ENCODE measurements at places on chromosomes 2 and 18.

DNA sequence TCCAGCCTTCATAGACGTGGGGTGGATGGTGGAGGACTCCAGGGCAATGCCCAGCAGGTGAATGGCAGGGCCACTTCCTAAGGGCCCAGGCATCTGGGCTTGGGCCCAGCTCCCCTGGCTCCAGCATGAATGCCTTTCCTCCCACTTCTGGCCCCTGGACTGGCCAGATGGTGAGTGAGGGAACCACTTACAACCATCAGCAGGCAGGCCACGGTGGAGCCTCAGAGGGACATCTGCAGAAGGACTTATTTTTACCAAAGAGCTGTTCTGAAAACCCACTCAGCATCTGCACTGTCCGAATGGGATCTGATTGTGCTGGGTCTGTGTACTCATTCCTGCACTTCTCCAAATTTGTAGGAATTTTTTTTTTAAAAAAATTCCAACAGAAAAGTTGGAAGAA lies 69.6 kb downstream of the SNTG2 start:
- DNase-seq = no peak

- DNase-seq = no peak
Observed at GRCh38 chr18:26545335-26546123, 2.8 kb downstream of the KCTD1 start.

GRCh38 chr2:49845021-49845420 lies 690.7 kb upstream of the FSHR start:
- no peak for DNase-seq

DNA sequence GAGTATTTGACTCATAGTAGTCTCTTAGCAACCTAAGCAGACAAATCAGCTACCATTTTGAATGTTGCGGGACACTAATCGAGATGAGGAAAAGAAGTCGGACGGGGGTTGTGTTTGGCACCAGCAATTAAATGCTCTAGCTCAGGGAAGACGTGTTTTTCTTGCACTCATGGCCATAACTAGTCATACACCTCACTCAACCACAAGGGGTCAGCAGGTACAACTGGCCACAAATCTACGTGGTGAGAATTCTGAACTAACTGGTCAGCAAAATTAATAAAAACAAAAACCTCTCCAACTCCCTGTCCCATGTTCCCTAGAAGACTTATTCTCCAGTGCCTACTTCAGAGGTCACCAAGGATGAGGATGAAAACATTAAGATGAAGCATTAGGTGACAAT lies 1467.8 kb downstream of the DPP10 start:
- no peak for DNase-seq

GRCh38 chr2:127826047-127826446 lies 15.1 kb upstream of the WDR33 start:
- no peak for DNase-seq

DNA sequence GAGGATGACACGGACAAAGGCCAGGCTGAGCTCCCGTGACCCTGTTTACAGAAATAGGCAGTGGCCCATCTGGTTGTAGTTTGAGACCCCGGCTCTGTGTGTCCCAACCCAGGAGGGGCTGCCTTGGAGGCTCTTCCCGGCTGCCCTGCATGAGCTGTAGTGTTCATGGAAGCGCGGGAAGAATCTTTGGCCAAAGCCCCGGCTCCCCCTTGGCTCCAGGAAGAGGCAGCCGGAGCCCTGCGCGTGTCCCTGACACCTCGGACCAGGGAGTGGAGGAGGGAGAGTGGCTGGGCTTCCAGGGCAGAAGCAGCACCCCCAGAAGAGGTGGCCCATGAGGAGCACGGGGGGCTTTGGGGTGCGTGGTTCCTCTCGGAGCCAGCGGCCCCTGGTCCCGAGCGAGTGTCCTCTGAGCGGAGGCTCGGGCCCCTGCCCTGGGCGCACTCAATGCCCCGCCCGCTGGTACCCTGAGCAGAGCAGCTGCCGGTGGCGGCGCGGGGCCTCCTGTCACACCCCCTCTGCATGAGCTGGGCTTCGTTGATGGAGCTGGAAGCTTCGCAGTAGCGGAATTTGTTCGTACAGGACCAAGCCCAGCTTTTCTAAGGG lies 21.7 kb downstream of the GPR35 start:
- no peak for DNase-seq

DNA sequence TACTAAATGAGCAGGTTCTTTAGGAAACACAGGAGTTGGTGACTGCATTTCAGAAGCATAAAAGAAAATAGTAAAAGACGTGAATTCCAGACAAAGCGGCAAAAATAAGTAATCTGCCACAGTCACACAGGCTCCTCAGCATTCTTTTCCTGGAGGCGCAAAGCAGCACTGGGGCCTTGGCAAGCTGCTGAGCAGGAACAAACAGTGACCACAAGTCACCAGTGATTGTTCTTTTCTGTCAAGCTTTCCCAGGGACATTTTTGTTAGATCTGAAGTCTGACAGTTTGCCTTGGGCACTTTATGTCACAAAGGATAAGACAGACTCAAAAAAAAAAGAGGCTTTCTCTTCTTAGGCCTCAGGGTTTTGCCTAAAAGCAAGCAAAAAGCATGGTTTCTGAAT lies 216.2 kb downstream of the CDH20 start:
- no peak for DNase-seq

DNA sequence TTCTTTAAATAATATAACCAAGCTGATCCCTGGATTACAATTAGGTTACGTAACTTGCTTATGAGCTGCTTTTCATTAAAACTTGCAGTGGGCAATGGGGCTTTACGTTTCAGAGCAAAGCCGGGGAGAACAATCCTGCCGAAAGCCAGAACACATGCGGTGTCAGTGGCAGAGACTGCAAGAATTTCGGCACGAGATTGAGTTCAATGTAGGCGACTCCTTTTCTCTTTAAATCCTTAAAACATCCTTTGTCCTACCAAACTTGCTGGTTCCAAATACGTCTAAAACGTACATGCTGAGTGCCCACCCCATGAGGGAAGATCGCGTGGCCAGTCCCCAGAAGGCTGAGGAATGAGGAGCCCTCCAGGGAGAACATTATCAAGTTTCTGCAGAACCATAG lies 36.8 kb upstream of the NCOA1 start:
- no peak for DNase-seq

GRCh38 chr2:144372410-144373080 lies 147.4 kb downstream of the ZEB2 start:
- DNase-seq = no peak

DNA sequence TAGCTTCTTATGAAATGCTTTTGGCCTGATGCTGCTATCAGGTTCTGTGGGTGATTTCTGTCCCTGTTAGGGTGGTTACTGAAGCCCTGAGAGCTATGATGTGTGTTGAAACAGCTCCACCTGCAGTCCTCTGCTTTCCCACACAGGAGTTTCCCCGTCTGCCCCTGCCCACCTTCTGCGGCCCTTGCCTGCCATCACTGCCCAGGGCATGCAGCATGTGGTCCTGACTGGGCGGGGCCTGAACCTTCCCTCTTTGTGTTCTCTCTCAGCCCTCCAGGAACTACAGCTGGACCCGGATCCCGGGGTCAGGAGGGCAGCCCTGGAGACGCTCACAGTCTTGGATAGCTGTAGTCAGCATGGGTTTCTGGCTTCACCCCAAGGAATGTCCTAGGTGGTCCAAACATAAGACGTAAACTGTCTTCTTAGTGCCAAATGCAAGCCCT lies 21.4 kb downstream of the HJURP start:
- no peak for DNase-seq

GRCh38 chr2:234701421-234701820 lies 204.5 kb upstream of the ARL4C start:
- DNase-seq = no peak

GRCh38 chr2:239917125-239917956 lies 107.8 kb downstream of the NDUFA10 start:
- no peak for DNase-seq

DNA sequence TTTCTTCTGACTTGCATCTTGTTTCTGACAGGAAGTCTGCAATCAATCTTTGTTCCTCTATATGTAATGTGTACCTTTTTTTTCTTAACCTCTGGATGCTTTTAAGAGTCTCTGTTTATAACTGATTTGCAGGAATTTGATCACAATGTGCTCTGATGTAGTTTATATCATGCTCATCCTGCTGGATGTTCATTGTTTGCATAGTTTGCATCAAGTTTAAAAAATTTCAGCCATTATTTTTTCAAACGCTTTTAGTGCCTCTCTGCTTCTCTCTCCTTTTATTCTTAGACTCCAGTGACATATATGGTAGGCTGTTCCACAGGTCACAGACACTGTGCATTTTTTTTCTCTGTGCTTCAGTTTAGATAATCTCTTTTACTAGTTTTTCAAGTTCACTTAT lies 23.9 kb downstream of the RBKS start:
- DNase-seq = no peak

GRCh38 chr2:105924932-105925331 lies 180.2 kb downstream of the NCK2 start:
- no peak for DNase-seq

GRCh38 chr2:27306573-27307286 lies 1.5 kb downstream of the UCN start:
- no peak for DNase-seq

- DNase-seq = no peak
Observed at GRCh38 chr18:78692105-78692504, 287.5 kb upstream of the SALL3 start.

- no peak for DNase-seq
Observed at GRCh38 chr2:161102770-161103450, 57.3 kb upstream of the TANK start.

GRCh38 chr18:21179590-21180220 lies 62.3 kb upstream of the GREB1L start:
- DNase-seq = peak; percentile 7

DNA sequence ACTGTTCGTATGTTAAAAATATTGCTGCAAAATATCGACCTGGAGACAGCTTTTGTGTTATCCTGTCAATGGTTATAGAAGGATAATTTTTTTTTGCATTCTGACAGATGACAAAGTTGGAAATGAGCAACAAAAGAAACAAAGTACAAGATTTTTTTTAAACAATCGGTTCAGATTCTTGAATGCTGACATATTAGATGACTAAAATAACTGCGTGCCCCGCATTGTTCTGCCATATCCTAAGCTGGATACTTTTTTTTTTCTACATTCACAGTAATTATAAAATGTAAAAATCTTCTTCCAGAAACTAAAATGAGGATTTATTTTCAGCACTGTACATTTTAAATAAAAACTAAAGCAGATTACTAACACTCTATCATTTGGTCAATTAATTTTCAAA lies 67.1 kb downstream of the ABCG8 start:
- no peak for DNase-seq

DNA sequence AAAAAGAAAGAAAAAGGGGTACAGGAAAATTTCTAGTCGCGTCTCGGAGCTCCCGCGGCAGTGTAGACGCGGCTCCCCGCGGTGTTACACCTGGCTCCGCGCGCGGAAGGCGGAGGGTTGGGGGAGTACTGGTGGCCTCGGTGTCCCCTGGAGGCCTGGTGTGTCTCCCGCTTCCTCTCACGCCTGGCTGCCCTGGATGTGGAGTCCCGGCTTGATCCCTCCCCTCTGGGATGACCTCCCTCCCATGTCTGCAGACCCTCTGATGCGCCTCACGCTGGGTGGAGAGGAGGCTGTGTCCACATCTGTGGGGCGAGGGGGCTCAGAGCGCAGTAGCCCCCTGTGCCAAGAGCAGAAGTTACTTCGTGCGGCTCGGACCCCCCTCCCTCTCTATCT lies 1.2 kb downstream of the KIF5C start:
- no peak for DNase-seq

- DNase-seq = no peak
Observed at GRCh38 chr18:58268849-58269248, 224.8 kb downstream of the NEDD4L start.

DNA sequence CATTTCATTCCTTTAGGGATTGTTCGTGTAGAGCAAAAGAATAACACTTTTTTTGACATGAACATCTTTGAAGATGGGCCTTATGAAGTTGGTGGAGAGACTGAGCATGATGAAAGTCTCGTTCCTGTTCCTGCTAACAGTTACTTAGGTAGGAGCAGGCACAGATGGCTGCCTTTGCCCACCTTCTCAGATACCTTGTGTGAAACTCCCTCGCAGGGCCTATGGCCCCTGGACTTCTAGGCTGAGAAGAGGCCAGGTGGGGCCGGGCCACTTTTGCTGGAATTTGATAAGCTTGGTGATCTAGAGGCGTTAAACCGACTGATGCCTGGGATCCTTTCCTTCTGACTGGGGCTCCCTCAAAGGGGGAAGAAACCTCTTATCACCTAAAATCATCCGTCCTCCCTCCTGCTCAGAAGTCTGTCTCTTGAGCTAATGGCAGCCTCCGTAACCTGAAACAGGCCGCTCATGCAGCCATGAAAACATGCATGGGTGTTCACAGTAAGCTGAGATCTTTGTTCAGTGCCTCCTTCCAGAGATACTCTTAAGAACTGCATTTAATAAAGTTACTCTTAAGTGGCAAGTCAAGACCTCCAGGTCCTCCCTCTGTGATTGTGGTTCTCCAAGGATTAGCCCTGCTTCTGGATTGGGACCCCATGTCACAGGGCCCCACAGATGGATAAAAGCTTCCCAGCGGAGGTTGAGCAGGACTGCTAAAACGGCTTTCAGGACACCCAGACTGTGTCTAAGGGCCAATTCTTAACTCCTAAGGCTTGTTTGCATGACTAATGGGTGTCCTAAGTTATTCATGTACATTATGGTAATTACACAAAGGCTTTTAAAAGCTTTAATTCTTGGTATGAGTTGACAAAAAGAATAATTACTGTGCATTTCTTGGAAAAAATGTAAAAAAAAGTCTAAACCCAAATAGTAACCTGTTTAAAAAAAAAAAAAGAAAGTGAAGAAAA lies 43.9 kb downstream of the ITGA6 start:
- no peak for DNase-seq

GRCh38 chr2:194314042-194314441 lies 1343.0 kb upstream of the SLC39A10 start:
- DNase-seq = no peak

- DNase-seq = no peak
Observed at GRCh38 chr2:313991-314390, 26.1 kb upstream of the ALKAL2 start.

DNA sequence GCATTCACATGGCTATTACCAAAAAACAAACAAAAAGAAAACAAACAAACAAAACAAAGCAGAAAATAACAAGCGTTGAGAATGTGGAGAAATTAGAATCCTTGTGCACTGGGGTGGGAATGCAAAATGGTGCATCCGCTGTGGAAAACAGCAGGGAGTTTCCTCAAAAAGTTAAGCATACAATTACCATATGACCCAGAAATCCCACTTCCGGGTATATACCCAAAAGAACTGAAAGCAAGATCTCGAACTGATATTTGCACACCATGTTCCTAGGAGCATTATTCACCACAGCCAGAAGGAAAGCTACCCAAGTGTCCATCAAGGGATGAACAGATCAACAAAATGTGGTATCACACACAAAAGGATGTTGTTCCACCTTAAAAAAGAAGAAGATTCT lies 17.9 kb upstream of the TEX51 start:
- DNase-seq = no peak

DNA sequence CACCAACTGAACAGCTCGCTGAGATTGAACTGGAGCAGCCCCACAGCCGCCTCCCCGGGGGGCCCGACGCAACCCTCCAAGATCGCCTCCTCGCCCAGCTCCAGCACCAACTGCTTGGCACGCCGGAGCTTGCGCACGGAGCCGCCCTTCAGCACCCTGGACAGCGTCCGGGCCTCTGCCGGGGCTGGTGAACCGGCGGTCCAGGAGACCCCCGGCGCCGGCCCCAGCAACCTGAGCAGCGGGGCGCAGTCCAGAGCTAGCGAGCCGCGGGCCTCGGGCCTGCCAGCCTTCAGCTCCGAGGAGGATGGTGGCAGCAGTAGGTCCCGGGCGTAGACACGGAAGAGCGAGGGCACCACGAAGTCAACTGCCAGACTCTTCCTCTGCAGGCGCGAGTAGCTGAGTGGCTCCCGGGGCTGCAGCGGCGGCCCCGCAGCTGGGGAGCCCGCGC lies 1.2 kb downstream of the ALK start:
- DNase-seq = peak; percentile 12
